ENCODE measurements at places on chromosomes 13 and 19. TPM values are rescaled to one million over a fixed set of nuclear protein-coding genes. Genes with fewer than 3 reads are reported as not detected.
A peak's percentile ranks its signal among the peaks of the same experiment; 100 is the strongest.

The GJB2 gene
- total RNA-seq: not detected

DNA sequence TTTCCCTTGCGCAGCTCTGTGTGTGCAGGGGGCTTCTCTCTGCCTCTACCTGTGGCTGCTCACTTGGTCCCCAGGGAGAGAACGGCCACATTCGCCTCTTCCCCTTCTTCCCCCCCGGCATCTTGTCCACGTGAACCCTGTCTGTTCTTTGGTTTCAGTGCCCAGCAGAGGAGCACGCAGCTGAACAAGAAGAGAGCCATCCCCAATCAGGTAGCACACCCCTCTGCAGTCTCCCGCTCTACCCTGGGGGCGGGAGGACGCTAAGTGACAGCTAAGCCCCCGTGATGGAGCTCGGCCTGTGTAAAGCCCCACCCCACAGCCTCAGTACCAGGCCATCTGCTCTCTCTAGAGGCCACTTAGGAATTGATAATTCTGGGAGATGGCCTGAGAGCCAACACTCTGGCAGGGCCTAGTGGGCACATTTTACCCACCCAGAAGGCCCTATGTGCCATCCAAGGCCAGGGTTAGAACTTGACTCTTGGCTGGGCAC lies 30.2 kb downstream of the TMED1 start:
- peaks cover 43% of the 10 kb centered on the region for H3K36me3 ChIP-seq
- peaks cover 16% of the 10 kb centered on the region for H3K4me1 ChIP-seq
- H3K27ac ChIP-seq: no peak overlapping the region
- H3K27me3 ChIP-seq: peaks cover 15% of the 10 kb centered on the region
- no peak overlapping the region for H3K4me3 ChIP-seq

The USHBP1 gene
- not detected for total RNA-seq

GRCh38 chr13:94232956-94233355 lies 246.5 kb downstream of the DCT start:
- no peak for DNase-seq
- H3K27me3 ChIP-seq: no peaks in the 10 kb centered on the region
- peak overlapping the region; percentile 49 for H3K27ac ChIP-seq
- H3K4me1 ChIP-seq: peaks cover 44% of the 10 kb centered on the region
- H3K36me3 ChIP-seq: peaks cover 10% of the 10 kb centered on the region

DNA sequence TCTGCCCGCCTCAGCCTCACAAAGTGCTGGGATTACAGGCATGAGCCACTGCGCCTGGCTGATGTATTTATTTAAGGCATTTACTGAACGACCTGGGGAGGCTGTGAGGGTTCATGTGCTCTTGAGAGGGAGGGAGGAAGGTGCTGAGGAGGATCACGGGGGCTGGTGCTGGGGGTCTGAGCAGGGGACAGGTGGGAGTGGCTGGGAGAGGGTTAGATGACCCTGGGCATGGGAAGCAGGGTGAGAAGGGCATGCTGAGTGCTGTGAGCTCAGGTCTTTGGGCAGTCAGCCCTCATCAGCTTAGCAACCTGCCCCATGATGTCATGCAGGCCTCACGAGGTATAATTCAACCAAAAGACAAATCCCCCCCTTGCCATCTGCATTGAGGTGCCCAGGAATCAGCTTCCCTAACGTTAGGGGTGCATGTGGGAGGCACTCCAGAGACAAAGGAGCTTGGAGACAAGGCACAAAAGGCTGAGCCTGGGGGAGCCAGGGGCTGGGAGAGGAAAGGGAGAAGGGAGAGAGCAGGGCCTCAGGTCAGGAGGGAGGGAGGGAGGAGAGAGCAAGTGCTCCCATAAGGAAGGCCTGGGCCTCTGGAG lies 36.4 kb downstream of the SUGP2 start:
- H3K36me3 ChIP-seq: peaks cover 26% of the 10 kb centered on the region
- DNase-seq: no peak
- no peak overlapping the region for H3K4me3 ChIP-seq
- H3K27me3 ChIP-seq: peaks cover 14% of the 10 kb centered on the region

GRCh38 chr19:19847781-19848180 lies 17.9 kb upstream of the ZNF253 start:
- H3K27me3 ChIP-seq: no peaks in the 10 kb centered on the region
- H3K36me3 ChIP-seq: peaks cover 13% of the 10 kb centered on the region
- DNase-seq: no peak
- H3K4me1 ChIP-seq: no peaks in the 10 kb centered on the region
- no peak overlapping the region for H3K4me3 ChIP-seq

The IGFL1 gene
- not detected for total RNA-seq

DNA sequence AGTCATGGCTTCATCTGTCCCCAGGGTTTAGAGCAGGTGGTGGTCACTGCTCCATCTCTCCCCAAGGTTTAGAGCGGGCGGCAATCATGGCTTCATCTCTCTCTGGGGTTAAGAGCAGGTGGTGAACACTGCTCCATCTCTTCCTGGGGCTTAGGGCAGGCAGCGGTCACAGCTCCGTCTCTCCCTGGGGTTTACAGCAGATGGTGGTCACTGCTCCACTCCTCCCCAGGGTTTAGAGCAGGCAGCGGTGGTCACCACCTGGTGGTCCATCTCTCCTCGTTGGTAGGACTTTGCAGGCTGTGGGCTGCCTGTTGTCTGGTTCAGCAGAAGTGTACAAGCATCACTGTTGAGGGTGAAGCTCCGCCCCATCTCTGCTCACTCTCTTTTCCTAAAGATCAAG lies 52.8 kb upstream of the ARHGEF7 start:
- peaks cover 6% of the 10 kb centered on the region for H3K36me3 ChIP-seq
- peaks cover 19% of the 10 kb centered on the region for H3K4me1 ChIP-seq
- no peak overlapping the region for H3K27ac ChIP-seq
- DNase-seq: no peak

GRCh38 chr19:15587663-15588062 lies 27.4 kb upstream of the CYP4F8 start:
- H3K36me3 ChIP-seq: no peaks in the 10 kb centered on the region
- H3K27me3 ChIP-seq: peaks cover 4% of the 10 kb centered on the region
- no peak for DNase-seq
- no peak overlapping the region for H3K27ac ChIP-seq
- no peak overlapping the region for H3K4me3 ChIP-seq
- H3K4me1 ChIP-seq: no peaks in the 10 kb centered on the region

- DNase-seq: no peak
- H3K36me3 ChIP-seq: peaks cover 36% of the 10 kb centered on the region
- H3K27ac ChIP-seq: no peak overlapping the region
- no peak overlapping the region for H3K4me3 ChIP-seq
- peaks cover 33% of the 10 kb centered on the region for H3K4me1 ChIP-seq
These were observed 4.9 kb downstream of the AP1M1 start for GRCh38 chr19:16202320-16203255.

GRCh38 chr13:39862900-39863299 lies 207.4 kb downstream of the COG6 start:
- no peak overlapping the region for H3K4me3 ChIP-seq
- H3K4me1 ChIP-seq: no peaks in the 10 kb centered on the region
- peaks cover 4% of the 10 kb centered on the region for H3K27me3 ChIP-seq

The KLK5 gene
- total RNA-seq: not detected

The LNX2 gene
- 4.4 TPM for total RNA-seq

DNA sequence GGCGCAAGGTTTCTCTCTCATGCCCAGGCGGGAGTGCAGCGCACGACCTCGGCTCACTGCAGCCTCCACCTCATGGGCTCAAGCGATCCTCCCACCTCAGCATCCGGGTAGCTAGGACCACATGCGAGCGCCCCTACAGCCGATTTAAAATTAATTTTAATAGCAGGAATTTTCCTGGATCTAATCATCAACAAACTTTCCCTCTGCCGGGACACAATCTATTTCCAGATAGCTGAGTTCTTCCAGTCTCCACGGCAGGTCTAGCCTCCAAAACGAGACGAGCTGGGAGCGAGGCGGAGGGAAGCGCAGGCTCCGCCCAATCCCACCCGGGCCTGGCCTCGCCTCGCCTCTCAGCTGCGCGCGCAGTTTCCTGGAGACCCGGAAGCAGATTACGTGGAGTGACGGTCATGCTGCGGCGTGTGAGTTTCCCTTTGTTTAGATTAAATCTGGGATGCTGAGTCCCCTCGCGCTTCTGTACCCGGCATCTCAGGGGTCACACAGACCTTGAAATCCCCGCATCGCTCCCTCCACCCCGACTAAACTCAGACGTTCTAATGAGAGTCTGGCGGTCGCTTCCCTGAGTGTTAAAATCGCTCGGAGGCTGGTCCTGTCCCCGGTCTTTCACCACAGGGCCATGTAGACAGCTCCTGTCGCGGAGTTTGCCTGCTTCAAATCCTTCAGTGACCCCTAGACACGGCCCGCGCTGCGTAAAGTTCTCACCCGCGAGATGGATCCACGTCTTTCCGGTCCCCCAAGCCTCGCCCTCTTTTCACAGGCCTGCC lies at the start of gene ZNF880:
Gene ZNF880 (plus strand): TSS at position 365 of the 782 bp plus-strand sequence. CDS start 43 bp downstream, at position 408.
- peak within 1 kb of the TSS; percentile 96 for H3K27ac ChIP-seq
- H3K36me3 ChIP-seq: peaks cover 56% of the 10 kb centered on the region
- no peaks in the 10 kb centered on the region for H3K4me1 ChIP-seq
- peak within 1 kb of the TSS; percentile 92 for H3K4me3 ChIP-seq
- DNase-seq: peak; percentile 46
- H3K27me3 ChIP-seq: no peaks in the 10 kb centered on the region

GRCh38 chr13:33490461-33491327 lies 205.1 kb upstream of the STARD13 start:
- no peak overlapping the region for H3K4me3 ChIP-seq
- no peak overlapping the region for H3K27ac ChIP-seq
- H3K4me1 ChIP-seq: peaks cover 61% of the 10 kb centered on the region
- no peaks in the 10 kb centered on the region for H3K36me3 ChIP-seq

DNA sequence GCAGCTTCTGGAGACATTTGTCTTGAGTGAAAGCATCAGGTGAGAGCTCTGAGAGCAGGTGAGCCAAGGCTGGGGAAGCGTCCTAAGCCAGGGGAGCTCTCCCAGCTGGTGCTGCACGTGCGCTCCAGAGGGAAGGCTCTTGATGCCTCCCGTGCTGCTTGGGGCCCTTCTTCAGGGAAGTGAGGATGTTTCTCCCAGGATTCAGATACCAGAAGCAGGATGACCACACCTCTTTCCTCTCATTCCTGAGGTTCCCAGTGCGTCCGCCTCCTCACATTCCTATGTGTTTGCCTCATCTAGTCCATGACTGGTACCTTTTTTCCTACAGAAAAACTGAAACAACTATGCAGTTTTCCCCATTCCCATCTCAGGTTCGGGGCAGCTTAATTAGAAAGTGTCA lies 231.0 kb upstream of the IRS2 start:
- H3K27me3 ChIP-seq: no peaks in the 10 kb centered on the region
- H3K36me3 ChIP-seq: no peaks in the 10 kb centered on the region
- peak overlapping the region; percentile 75 for H3K4me3 ChIP-seq
- peak overlapping the region; percentile 95 for H3K27ac ChIP-seq

DNA sequence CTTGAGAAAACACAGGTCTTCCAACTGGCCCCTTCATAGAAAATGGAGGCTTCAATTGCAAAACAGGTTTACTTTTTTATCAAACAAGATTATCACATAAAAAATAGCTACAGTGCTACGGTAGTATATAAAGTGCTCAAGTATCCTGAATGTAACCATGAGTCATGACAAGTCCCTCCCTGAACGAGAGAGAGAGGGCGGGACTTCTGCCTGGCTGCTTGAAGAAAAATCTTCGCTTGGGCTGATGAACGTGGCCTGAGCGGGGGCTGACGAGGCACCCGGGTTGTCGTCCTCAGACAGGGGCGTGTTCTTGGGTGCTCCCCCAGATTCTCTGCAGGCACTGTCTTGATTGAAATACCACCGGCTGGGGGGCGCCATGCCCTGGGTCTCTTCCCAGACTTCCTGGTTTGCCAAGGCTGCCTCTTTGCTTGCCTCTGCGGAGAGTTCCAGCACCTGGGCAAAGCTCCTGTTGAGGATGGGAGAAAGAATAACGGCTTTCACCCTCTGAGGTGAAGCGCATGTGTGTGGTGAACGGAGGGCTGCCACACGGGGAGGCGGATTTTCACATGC lies 23.2 kb upstream of the CPAMD8 start:
- H3K27ac ChIP-seq: no peak overlapping the region
- peak; percentile 28 for DNase-seq
- H3K4me1 ChIP-seq: peaks cover 8% of the 10 kb centered on the region
- no peak overlapping the region for H3K4me3 ChIP-seq
- H3K36me3 ChIP-seq: peaks cover 10% of the 10 kb centered on the region

The SLC5A5 gene
- not detected for total RNA-seq

The C19orf67 gene
- not detected for total RNA-seq

- peaks cover 20% of the 10 kb centered on the region for H3K36me3 ChIP-seq
- H3K4me1 ChIP-seq: peaks cover 26% of the 10 kb centered on the region
- H3K4me3 ChIP-seq: no peak overlapping the region
- H3K27me3 ChIP-seq: peaks cover 7% of the 10 kb centered on the region
These were observed 173.8 kb upstream of the RNF113B start for GRCh38 chr13:98350746-98351330.

The PNMA8C gene
- not detected for total RNA-seq

DNA sequence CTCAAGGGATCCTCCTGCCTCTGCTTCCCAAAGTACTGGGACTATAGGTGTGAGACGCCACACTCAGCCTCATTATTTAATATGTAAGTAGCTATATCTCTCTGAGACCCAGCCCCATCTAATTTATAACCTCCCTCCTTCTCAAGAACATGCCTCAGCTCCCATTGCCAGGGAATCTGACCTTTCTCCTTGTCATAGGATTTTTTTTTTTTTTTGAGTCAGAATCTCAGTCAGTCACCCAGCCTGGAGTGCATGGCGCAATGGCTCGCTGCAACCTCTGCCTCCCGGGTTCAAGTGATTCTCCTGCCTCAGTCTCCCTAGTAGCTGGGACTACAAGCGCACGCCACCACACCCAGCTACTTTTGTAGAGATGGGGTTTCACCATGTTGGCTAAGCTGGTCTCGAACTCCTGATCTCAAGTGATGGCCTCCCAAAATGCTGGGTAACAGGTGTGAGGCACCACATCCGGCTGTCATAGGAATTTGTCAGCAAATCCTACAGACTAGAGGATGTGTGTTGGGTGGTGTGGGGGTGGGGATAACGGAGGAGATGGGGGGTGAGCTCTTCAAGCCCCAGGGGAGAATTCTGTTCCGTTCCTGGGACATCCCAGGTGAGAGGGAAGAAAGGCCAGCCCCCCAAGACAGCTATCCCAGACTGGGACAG lies 5.1 kb upstream of the EPS8L1 start:
- no peak for DNase-seq
- peaks cover 4% of the 10 kb centered on the region for H3K36me3 ChIP-seq
- H3K27me3 ChIP-seq: peaks cover 23% of the 10 kb centered on the region

DNA sequence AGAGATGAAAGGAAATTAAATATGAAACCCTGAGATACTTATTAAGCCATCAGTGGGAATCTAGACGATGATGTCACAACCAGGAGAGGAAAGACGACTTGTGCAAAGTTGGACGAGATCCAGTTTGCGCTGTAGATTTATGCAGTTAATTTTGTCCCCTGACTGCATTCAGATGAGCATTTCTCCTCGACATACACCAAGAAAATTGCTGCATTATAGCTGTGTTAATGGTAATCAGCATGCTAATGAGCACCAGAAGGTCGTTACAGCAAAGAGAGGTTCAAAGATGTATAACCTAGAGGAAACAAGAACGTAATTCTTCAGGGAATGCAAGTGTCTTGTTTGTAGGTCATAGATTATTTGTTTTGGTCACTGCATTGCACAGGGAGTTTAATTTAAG lies 371.7 kb downstream of the RBM26 start:
- no peaks in the 10 kb centered on the region for H3K36me3 ChIP-seq
- H3K4me1 ChIP-seq: no peaks in the 10 kb centered on the region
- no peaks in the 10 kb centered on the region for H3K27me3 ChIP-seq
- H3K27ac ChIP-seq: no peak overlapping the region

The ZNF546 gene
- 1.9 TPM for total RNA-seq

GRCh38 chr13:45932676-45933075 lies 81.1 kb upstream of the SIAH3 start:
- H3K27ac ChIP-seq: no peak overlapping the region
- no peak overlapping the region for H3K4me3 ChIP-seq
- H3K36me3 ChIP-seq: no peaks in the 10 kb centered on the region
- no peaks in the 10 kb centered on the region for H3K4me1 ChIP-seq
- no peak for DNase-seq

All from HFFc6 (cell line).